ENCODE measurements at places on chromosomes 3 and 15.

GRCh38 chr15:68265674-68266073 lies 11.9 kb upstream of the FEM1B start:
- DNase-seq = no peak

DNA sequence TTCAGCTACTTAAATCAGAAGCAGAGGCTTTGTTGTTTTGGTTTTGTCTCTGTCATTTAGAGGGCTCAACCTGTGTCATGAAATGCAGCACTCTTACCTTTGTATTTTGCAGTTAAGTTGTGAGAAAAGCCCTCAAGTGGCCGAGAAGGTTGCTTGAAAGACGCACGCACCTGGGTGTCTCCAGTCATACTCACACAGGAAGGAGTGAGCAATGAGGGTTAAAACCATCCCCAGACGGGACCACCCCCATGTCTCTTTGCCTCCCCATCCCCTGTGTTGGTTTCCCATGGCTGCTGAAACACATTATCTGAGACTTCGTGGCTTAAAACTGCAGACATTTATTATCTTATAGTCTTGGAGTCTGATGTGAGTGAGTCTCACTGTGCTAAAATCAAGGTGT lies 376.1 kb upstream of the CFAP20DC start:
- DNase-seq = no peak

DNA sequence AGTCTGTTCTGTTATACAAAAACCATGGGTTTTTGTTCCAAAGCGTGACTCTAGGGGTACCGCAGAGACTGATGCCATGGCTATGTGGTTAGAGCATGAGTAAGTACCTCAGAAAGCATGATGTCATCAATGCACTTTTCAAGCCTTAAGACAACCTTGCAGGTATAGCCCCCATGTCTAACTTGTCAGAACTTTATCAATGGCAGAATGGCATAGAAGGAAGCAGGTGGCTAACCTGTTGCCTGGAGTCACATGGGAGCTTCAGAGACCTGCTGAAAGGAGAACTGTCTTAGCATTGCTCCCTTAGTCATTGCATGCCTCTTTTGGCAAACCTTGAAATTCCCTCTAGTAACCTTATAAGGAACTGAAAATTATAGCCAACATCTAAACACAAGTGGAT lies 52.5 kb downstream of the EOMES start:
- DNase-seq = no peak

DNA sequence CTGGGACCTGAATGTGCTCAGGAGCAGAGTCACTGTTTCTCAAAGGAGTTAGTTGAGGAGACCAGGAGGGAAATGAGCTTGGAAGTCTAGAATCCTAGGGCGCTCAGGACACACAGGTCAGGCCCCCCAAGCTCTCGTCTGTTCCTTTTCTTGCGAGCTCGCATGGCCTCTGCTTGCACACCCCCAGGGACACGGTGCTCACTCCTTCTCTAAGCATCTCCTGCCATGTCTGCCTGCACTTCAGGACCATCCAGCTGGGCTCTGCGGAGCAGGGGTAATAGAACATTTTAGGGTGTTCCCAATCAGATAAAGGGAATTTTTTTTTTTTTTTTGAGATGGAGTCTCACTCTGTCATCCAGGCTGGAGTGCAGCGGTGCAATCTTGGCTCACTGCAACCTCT lies 213.2 kb downstream of the XXYLT1 start:
- DNase-seq = no peak

GRCh38 chr15:81113861-81114291 lies 20.2 kb upstream of the CFAP161 start:
- no peak for DNase-seq

DNA sequence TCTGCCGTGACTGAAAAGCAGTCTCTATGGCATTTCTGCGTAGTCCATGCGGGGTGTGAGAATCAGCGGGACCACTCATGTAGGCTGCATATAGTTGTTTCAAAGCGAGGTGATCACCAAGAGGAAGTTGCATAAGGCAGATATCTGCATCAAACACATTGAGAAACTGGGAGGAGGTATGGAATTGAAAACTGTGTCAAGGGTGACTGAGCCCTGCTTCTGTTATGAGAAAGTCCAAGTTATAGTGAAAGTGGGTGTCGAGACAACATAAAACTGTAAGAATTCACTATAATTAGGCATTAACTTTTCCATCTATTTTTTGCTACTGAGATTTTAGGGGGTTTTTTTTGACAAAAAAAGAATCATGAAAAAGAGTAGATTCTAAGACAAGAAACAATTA lies 109.3 kb downstream of the ZIC1 start:
- no peak for DNase-seq

- DNase-seq = no peak
Measured at GRCh38 chr15:91110407-91110806, 10.3 kb downstream of the SV2B start.

DNA sequence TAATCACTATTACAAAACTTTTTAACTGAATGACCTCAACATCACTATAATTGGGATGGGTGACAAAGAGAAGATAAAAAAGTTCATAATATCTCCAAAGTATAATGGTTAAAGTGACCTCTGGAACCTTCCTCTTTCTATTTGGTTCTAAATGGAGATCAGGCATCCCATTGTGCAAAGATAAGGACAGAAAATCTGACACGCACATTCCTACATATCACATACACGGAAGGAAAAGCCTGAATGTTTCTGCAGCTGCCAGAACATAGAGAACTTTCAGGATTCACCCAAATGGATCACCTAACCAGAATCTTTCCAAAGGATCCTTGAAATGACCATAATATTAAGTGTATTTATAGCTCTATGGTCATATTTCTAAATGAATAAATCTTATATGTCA lies 128.2 kb downstream of the TFDP2 start:
- no peak for DNase-seq

- no peak for DNase-seq
Measured at GRCh38 chr15:89443581-89443980, 52.8 kb downstream of the RHCG start.

DNA sequence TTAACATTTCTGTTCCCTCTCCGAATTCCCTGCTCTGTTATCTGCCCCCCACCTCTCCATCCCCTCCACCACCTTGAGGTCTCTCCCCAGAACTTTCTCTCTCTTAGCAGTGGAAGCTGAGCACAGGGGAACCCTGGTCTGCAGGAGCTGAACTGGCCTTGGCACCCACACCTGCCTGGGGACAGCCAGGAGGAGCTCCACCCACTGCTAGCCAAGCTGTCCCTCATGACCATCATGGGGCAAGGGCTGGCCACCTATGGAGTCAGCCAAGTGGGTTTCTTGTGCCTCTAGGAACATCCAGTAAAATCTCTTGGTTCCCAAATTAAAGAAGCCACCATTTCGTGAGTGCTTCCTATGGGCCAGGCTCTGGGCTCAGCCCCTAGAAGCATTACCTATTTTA lies 276.4 kb upstream of the TLE3 start:
- DNase-seq = no peak

- no peak for DNase-seq
Measured at GRCh38 chr15:30940359-30940758, 36.6 kb downstream of the FAN1 start.

- DNase-seq = peak; percentile 20
Measured at GRCh38 chr3:98623572-98624280, 30.3 kb upstream of the CPOX start.

- no peak for DNase-seq
Measured at GRCh38 chr3:38828681-38829080, 12.7 kb upstream of the SCN10A start.

DNA sequence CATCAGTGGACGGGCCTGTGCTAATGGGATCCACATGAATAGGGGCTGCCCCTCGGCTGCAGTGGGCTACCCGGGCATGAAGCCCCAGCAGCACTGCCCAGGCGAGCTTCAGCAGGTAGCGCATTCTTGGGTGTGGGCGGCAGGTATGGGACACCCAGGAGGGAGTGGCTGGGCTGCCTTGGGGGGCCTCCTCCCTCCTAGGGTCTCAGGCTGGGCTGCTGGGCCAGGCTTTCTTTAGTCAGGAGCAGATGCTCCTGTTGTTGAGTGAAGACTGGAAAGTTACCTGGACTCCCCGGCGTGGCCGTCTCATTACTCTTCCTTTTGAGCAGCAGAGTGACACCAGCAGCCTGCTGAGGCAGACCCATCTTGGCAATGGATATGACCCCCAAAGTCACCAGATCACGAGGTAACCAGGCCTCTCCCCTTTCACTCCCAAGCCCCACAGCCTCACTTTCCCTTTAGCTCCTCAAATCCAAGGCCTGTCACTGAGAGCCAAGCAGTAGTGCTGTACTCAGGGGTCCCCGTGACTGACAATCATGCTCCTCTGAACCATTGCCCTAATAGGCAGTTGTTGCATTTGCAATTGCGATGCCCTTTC lies 73.2 kb downstream of the BOC start:
- no peak for DNase-seq

DNA sequence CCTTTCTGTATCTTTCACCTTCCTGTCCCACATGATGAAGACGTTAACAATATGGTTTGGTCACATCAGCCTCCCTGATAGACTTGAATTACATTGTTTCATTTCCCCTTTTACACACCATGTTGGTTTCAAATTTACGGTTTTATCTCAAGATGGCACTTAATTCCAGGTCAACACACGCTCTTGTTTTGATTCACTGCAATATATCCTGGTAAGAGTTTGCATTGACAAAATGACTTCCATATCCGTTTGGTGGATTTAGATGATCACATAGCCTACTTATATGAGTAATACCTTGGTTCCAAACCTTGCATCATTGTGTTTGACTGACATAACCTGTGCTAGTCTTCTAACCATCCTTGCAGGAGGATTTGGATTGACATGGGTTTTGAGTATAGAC lies 499.4 kb downstream of the ROBO1 start:
- DNase-seq = no peak

GRCh38 chr3:196563721-196564225 lies 4.6 kb downstream of the WDR53 start:
- DNase-seq = no peak

GRCh38 chr15:67303490-67304363 lies 49.1 kb downstream of the IQCH start:
- peak; percentile 11 for DNase-seq

- no peak for DNase-seq
Measured at GRCh38 chr3:62192891-62193290, 180.5 kb downstream of the FEZF2 start.

Measured in iPS DF 6.9 (cell line).